ENCODE measurements at places on chromosomes 6 and 20.
A peak's percentile ranks its signal among the peaks of the same experiment; 100 is the strongest.

DNA sequence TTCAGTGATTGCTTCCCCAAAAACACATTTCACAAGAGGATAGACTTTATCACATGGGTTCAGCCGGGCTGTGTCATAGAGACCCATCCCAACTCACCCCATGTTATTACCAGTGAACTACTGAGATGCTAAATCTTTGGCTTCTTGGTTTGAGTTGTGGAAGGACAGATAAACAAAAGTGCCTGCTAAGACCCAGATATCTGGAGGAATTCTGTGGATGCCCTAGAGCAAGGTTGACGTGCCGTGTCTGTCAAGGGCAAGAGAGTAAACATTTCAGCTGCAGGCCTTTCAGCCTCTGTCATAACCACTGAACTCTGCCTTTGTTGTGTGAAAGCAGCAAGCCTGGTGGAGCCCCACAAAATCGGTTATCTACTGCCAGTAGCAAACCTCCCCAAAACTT, 11.2 kb upstream of the THBD start:
- no peak for DNase-seq

DNA sequence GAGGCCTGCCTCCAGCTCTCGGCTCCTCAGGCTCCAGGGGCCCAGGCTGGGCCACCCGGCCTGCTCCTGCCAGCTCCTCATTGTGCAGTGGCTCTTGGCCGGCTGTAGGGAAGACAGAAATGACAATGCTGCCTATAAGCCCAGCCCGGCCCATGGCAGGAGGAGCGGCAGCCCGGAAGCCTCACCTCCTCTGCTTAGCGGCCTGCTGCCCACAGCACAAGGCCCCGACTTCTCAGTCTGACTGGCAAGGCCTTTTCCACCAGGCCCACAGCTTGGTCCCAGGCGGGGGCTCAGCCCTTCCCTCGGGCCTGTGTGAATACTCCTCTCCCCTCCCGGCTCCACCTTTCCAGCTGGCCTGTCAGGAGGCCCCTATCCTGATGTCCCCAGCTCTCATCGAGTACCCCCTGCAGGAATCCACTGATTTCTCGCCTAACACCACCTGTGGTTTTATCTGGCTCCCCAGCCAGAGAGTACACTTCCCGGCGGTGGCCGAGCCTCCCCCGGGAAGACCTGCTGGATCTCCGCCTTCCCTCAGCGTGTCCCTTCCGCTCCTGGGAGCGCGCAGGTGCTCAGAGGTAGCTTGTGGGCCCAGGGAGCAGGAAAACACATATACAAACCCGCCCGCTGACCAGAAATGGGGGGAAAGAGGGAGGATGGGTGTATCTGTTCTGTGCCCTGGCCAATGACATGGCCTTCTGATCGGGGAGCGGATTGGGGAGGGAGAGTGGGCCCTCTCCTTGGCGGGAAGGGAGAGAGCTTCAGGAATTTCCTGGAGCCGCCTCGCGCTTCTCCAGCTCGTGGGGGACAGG, 963 bp downstream of the DDRGK1 start:
- DNase-seq, result no peak

DNA sequence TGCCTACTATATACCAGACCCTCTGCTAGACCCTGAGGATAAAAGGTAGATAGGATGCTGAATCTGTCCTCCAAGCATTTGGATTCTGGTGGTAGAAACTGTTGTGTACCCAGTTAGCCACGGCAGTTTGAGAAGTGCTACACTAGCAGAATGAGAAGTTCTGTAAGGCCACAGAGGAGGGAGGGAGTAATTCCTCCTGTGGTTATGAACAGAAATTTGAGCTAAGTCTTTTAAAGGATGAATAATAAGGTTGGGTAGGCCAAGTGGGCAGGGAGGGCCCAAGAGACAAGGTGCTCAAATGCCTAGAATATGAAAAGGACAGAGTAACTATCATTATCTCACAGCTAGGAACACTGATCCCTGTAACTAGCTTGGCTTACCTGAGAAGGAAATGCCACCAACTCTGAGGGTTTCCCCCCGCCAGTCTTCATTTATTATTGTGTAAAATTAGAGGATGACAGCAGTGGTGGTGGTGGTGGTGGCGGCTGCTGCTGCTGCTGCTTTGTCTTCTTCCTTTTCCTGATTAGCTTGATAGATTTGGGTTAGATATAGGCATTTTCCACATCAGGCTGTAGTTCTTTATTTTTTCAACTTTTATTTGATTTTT, 243.3 kb downstream of the PRL start:
- no peak for DNase-seq

DNA sequence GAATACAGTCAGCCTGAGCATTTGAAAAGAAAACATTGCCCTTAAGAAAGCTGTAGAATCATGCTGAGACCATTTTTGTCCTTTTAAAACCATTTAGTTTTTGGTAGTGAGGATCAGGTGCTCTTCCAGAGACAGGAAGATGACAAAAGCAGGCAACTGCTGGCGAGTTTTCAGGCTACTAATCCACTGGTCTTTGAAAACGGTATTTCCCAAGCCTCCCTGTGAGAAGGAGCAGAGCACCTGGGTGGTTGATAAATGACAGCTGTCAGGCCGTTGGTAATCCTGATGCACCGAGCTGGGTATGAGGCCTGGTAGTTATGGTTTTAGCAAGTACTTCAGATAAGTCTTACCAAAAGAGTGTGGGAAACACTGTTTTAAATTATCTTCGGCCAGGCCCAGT, 10.1 kb upstream of the SEC63 start:
- DNase-seq, result no peak

DNA sequence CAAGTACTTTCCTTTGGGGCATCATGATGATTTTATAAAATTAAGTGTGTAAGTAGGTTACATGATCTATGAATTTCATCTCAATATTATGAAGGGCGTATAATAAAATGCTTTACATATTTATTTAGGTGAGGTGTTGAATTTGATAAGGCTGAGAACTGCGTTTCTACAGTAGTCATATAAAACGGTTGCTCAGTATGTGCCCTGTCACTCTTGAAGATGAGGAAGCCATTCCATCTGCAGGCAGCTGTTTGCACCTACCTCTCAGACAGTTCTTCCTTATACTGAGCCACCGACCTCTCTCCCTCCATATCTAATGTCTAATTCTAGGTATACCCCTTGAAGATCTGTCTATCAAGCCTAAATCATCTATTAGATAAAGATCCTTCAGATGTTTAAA, 16.1 kb downstream of the NCOA7 start:
- peak; percentile 37 for DNase-seq

GRCh38 chr20:37523012-37523391, 2.0 kb downstream of the NNAT start:
- no peak for DNase-seq

- DNase-seq, result no peak
Observed at GRCh38 chr6:14641423-14642135, 524.0 kb downstream of the CD83 start.

All from NAMALWA (cell line).